Activated CD4-positive, alpha-beta T cell treated with anti-CD3 and anti-CD28 coated beads, Interleukin-2, amount 50 U/mL, for 48 hours (primary cell): ENCODE measurements at places on chromosomes 5 and 9.

DNA sequence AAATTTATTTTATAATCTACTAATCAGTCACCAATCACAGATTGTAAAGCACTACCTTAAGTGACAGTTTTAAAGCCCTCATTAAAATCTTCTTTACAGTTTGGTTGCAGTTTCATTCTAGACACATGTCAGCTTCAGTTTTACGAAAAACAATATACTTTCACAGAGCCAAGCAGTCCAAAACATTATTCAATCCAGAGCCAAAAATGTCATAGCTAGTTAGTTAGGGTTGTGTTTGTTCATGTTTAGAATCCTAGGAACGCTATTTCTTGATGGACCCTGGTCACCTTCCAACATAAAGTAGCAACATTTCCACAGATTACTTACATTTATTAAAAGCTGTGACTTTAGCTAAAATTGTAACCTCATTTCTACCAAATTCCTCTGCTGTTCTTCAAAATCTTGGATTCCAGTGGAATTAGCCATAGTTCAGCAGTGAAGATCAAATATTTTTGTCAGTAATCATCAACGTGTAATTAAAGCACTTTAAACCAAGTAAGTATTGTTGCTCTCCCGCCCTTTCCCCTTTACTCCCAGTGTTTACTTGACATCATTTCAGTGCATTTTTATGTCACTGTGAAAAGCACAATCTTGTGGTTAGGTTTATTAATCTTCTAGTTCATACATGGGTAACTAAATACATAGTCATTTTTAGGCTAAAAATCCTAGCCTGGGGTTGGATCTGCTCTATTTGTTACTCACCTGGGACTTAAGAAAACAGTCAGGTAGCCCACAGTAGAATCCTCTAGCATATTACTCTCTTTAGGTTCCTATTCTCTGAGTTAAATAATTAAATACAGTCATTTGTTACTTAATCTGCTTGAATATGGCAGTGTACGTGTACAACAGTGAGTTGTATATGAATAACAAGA is 74.3 kb downstream of the NIPBL start:
- DNase-seq, result no peak

DNA sequence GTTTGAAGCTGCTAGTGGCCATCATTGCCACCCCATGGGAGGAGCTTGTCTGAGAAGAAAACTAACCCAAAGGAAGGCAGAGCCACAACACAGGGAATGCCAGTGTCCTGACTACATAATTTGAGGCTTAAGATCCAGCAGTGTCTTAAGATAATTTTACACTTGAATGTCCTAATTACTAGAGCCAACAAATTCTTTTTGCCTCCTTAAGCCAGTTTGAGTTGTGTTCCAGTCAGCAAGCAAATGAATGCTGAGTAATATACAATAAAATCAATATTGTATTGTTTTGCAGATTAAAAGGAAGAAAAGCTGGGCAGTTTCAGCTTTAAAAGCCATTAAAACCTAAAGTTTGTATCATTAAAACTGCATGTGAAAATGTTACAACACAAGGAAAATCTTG is 13.9 kb downstream of the HTR4 start:
- no peak for DNase-seq

- DNase-seq, result no peak
These were observed 276.7 kb downstream of the PLK2 start for GRCh38 chr5:58183078-58183785.

GRCh38 chr9:94937214-94937903 is 210.9 kb downstream of the AOPEP start:
- DNase-seq, result no peak

GRCh38 chr9:6405371-6405770 is 7.6 kb upstream of the UHRF2 start:
- DNase-seq, result no peak

DNA sequence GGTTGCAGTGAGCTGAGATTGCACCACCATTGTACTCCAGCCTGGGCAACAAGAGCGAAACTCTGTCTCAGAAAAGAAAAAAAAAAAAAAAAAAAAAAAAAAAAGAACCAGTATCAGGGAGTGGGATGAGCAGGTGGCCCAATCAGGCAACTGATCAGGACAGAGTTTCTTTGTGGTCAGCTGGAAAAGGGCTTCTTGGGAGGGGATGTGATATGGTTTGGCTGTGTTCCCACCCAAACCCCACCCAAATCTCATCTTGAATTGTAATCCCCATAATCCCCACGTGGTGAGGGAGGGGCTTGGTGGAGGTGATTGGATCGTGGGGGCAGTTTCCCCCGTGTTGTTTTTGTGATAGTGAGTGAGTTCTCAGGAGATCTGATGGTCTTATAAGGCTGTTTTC is 4.7 kb upstream of the GCNT1 start:
- DNase-seq, result no peak

- DNase-seq, result no peak
These were observed 79.2 kb downstream of the UBE2QL1 start for GRCh38 chr5:6527749-6528455.

DNA sequence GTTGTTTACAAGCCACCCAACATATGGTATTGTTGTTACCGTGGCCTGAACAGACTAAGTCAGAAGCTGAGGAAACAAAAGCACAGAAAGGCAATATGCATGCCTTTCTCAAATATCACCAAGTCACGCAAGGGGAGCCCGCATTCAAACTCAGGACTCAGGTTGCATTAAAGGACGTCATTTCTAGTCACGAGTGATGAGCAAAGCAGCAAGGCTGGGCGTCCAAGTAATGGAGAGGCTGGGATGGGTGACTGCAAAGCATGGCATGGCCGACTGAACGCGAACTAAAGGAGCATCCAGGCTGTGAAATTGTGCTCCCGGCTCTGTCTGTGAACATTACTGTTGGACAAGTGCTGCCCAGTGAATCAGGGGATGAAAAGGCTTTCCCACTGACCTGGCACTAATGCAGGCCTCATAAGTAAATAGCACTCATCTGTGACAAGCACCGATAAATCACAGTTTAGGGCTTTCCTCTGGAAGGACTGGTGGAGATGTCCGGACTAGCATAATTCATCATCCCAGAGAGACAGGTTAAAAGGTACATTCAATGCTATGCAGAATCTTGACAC is 202.8 kb downstream of the SPOCK1 start:
- DNase-seq, result no peak

DNA sequence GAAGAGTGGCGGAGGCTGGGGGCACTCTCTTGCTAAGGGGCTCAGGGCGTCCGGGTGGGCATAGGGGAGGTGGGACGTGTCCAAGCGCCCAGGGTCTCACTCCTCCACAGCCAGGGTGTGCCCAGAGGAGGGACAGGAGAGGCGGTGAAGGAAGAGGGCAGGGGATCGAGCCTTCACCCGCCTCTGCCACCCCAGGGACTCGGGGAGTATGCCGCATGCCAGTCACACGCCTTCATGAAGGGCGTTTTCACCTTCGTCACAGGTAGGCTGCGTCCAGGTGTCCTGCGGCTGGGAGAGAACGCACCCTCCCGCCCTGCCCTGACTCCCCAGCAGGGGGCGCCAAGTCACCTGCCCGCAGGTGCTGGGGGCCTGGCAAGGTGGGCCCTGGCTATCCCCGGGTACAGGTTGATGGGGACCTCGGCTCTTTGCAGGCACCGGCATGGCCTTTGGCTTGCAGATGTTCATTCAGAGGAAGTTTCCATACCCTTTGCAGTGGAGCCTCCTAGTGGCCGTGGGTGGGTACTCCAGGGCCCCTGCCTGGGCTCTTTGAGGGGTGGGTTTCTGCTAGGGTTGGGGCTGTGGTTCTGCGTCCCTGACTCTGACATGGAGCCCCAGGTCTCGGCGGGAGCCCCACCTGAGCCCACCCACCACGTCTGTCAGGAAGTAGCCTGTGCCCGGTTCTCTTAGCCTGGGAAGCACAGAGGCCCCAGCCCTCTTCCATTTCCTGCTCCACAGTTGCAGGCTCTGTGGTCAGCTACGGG is 552 bp downstream of the TMEM141 start:
- peak; percentile 68 for DNase-seq

- DNase-seq, result no peak
These were observed 109.8 kb downstream of the RGS3 start for GRCh38 chr9:113573046-113573958.

- no peak for DNase-seq
These were observed 36.2 kb upstream of the SLC6A3 start for GRCh38 chr5:1481266-1481958.

DNA sequence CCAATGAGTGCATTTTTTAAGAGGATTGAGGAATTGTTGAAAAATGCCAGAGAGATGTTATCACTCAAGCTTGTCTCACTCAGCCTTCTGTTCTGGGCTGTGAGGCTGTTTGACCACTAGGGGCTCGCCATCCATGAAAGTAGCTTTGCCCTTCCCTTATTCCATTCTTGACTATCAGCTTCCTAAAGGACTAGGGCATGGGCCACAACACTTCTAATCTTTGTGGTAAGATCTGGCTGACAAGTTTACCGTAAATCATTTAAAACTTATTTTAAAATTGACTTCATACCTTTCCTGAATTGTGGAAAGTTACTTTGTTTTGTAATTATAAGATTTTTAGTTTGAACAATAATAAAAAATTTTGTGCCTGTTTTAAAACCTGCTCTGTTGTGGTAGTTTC is 49.5 kb downstream of the TJP2 start:
- no peak for DNase-seq

GRCh38 chr5:111699324-111699723 is 57.7 kb downstream of the NREP start:
- no peak for DNase-seq

DNA sequence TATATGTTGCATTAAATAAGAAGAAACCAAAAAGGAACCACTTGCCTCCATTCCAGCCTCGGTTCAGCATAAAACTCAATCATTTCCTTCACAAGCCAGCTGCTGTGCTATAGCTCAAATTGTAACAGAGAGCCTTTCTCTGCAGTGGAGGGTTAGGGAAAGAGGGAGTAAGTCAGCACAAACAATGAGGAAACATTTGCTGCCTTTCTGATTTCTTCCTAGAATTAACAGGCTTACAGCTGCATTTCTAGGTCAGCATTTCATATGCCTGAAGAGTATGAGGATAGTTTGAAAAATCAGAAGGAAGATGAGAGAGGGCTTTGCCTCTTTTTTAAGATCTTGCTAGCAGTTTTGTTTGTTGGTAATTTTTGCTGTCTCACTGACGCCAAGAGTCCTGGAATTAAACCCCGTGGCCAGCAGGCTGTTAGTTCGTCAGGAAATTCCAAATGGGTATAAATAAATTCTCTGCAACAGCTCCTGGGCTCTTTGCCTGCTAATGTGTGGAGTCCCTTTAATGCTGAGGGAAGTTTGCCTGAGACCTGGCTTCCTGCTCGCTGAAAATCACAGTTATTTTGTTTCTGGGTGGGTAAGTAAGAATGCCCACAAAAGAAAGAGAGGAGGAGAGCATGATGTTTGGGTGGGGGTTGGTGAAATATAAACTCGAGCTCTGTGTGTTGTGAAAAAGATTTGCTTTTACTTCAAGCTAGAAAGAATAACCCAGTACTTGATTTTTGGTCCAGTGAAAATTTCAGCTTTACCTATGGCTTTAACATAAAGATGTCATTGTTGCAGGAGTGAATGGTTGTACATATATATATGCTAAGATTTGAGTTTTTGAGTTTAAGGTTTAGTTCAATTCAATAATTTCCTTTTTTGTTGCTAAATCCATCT is 148.1 kb upstream of the DMRT1 start:
- no peak for DNase-seq

DNA sequence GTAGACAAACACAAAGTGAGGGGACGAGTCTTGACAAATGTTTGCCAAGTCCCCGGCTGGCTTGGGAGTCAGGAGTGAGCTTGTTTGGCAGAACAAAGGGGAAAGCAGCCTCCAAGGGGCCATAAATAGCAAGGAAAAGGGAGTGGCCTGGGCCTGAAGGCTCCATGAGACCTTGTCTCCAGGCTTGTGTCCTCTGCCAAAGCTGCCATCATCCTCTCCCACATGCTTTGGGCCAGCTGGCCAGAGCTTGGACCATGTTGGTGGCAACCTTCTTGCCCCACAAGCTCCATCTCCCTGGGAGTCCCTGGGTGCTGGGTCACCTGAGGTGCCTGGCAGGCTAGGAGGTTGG is 13.3 kb upstream of the PITX1 start:
- no peak for DNase-seq
